NCI-H2029 (cell line): ENCODE measurements at places on chromosomes 12 and 14.
A peak's percentile ranks its signal among the peaks of the same experiment; 100 is the strongest.

- DNase-seq, result no peak
Observed at GRCh38 chr14:59905188-59905587, 14.8 kb upstream of the LRRC9 start.

GRCh38 chr12:112450725-112451124, 32.0 kb downstream of the PTPN11 start:
- DNase-seq, result no peak

DNA sequence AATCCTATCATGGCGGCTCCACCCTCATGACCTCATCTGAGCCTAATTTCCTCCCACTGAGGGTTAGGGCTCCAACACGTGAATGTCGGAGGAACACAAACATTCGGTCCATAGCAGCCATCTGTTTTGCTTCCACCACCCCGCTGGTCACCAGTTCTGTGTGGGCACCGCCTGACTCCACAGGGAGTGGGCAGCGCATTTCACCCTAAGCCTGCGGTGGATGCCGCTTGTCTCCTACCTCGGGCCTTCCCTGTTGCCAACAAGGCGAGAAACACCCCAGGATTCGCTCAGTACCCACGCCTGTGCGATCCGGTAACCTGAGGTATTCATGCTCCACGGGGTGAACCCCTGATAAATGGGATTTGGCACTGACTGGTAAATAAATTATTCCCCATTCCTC, 95.2 kb upstream of the PPP2R5C start:
- DNase-seq, result no peak

- no peak for DNase-seq
Observed at GRCh38 chr14:65153101-65153500, 50.8 kb upstream of the MAX start.

DNA sequence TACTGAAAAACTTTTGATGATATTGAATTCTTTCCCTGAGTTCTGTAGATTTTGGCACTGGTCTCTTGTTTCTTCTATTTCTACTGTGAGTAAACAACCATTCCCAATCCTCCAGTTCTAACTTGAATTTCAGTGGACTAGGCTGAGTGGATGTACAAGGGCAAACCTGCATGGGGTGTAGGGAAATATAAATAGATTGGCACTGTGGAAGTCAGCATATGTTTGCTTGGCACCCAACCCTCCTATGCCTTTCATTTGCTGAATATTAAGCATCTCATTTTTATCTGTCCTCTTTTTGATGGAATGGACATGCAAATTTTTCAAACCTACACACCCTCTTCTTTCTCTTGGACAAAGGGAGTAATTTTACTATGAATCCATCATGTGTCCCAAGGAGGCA, 828.3 kb downstream of the DIO2 start:
- no peak for DNase-seq

- DNase-seq, result peak; percentile 36
Observed at GRCh38 chr12:106246891-106247673, 738 bp downstream of the CKAP4 start.

GRCh38 chr14:71243697-71244096, 336.4 kb downstream of the PCNX1 start:
- no peak for DNase-seq

DNA sequence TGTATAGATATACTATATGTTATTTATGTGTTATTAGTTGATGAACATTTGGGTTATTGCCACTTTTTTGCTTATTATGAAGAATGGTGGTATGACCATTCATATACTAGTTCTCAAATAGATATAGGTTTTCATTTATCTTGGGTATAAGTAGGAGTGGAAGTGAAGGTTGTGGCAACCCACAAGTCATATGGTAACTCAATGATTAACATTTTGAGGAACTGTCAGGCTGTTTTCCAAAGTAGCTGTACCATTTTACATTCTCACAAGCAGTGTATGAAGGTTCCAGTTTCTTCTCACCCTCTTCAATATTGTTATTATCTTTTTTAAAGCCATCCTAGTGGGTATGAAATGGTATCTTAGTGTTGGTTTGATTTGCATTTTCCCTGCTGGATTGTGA, 19.0 kb upstream of the MSRB3 start:
- DNase-seq, result no peak

DNA sequence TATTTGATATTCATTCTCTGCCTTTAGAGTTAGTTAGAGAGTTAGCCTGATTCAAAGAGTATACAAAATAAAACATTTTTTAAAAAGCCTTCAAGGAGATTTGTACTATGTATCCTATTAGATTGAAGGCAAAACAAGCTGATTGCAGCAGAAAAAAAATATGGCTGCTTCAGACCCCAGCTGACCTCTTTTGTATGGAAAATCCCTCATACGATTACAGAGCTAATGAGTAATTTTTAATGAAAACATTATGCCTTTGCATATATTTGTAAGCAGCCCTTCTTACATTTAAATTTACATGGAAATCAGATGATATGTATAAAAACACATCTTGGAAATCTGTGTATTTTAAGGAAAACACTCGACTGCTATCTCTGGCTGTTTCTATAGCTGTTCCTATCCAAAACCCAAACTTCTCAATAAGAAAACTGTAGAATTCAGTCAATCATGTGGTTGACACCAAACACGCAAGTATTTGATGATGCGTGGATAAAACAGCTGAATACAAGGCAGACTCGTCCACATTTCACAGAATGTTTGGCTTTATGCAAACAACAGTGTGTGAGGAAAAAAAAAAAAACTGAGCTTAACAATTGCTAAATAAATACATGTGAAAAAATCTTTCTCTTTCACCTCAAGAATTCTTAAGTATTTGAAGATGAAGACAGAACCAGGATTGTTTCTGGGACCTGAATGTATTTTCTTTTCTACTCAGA, 275.3 kb downstream of the EGLN3 start:
- DNase-seq, result no peak

DNA sequence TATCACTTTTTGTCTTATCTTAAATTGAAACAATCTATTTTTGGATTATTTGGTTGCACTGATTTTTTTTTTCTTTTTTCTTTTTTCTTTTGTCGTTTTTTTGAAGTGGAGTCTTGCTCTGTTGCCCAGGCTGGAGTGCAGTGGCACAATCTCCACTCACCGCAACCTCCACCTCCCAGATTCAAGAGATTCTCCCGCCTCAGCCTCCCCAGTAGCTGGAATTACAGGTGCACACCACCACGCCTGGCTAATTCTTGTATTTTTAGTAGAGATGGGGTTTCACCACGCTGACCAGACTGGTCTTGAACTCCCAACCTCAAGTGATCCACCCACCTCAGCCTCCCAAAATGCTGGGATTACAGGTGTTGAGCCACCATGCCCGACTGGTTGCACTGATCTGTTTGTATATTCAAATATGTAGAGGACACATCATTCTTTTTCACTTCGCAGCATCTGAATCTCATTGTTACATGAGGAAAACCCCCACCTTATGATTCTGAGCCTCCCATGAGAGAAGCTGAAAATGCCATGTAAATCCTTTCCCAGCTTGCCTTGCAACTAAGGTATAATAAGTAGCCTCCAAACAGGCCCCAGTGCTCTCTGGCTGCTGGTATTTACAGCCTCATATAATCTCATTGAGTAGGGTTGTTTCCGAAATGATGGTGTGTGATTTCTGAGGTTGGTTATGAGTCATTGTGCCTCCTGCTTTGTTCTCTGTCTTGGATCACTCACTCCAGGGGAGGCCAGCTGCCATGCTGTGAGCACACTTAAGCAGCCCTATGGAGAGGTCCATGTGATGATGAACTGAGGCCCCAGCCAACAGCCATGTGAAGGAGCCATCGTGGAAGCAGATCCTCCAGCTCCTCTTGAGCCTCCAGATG, 5.2 kb upstream of the HSP90B1 start:
- peak; percentile 60 for DNase-seq

- no peak for DNase-seq
Observed at GRCh38 chr12:12207746-12208145, 59.1 kb downstream of the LRP6 start.

GRCh38 chr14:84254290-84254689, 1275.7 kb upstream of the FLRT2 start:
- no peak for DNase-seq

DNA sequence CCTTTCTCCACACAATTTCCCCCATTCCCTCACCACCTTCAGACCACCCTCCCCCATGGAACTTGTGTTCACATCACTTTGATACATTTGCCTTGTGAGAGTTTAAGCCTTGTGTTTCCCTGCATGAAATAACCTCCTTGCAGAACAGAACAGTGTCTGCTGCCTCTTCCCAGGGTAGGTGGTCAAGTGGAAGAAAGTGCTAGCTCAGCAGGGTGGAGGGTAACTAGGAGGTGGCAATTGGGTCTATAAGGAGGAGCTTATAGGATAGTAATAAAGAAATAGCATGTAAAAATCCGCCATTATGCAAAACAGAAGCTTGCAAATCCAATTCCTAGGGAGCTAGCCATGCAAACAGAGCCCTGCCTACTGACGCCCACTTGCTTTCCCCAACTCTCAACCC, 13.9 kb upstream of the KRT8 start:
- no peak for DNase-seq

GRCh38 chr12:18567787-18568186, 170.0 kb downstream of the PLCZ1 start:
- DNase-seq, result no peak

DNA sequence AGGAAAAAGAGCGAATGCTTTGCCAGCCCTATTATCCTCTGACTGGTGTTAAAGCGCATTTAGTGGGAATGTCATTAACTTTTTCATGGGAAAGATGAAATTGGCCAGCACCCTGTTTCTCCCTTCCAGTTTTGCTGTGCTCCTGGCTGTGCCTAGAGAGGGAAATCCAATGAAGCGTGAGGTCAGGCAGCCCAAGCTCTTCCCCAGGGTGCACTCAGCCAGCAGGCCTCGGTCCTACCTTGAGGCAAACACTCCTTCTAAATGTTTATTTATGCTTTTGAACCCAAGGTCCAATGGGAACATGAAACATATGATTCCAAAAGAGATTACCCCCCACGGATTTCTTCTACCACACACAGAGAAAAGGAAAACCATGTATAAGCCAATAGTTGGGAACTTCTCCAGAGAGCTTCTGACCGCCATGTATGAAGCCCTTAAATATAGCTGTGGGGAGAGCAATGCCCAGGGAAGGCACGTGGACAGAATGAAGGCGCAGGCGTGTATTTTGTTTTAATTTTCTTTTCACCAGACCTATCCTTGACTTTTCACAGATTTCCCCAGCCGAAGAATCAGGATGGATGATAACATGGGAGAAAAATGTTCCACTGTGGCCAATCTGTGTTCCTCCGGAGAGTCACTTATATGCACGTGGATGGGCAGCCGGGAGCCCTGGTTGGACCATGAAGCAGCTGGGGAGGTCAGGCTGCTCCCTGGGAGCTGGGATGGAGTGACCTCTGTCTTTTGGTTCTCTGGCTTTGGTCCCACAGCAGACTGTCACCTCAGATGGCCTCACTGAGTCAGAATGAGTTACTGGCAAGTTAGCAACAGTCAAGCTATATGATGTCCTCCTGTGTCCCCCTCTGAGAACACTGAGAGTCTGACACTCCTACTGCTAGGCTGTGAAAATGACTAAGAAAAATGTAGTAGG, 37.3 kb downstream of the GPR135 start:
- no peak for DNase-seq

GRCh38 chr14:80212023-80212397, 706 bp upstream of the DIO2 start:
- DNase-seq, result no peak

DNA sequence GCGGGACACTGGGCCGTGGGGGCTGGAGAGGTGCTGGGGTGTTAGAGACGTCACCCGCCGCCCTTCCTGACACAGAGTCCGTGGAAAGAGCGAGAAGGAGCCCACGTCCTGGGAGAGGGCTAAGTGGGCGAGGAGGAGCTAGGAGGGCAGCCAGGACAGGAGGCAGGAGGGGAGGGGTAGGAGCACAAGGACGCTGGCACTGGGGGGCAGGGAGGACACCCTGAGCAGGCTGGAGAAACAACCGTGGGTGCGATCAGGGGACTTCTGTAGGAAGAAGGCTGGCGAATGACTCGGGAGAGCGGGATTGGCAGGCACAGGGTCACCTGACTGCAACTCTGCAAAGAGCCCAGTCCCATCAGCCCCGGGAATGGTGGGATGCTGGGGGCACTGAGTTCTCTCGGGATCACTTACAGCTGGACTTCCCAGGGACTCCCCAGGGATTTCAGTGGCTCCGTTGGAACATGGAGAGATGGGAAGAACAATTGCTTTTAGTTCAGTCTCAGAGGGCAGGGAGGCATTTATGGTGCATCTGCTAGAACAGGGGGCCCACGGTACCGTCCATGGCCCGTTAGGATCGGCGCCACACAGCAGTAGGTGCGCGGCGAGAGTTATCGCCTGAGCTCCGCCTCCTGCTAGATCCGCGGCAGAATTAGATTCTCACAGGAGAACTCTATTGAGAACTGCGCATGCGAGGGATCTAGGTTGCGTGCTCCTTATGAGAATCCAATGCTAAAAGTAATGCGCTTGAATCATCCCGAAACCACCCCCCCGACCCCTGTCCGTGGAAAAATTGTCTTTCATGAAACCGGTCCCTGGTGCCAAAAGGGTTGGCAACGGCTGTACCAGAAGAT, 24.3 kb downstream of the UBR7 start:
- DNase-seq, result no peak

- DNase-seq, result no peak
Observed at GRCh38 chr12:68580911-68581310, 29.8 kb upstream of the RAP1B start.

DNA sequence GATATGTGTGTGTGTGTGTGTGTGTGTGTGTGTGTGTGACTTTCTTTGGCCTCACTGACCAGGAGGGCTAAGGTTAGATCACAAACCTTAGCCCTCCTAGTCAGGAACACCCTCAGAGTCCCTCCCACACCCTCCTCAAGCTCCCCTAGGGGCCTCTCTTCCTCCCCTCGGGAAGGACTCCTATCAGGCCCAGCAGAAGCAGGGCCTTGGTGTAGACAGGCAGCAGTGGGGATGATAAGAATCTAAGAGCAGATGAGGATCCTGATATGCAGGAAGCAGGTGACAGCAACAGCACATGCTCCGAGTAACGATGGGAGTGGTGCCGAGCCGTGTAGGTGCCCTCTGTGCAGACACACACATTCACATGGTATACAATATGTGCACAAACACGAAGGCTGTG, 20.7 kb downstream of the PLEK2 start:
- DNase-seq, result no peak

DNA sequence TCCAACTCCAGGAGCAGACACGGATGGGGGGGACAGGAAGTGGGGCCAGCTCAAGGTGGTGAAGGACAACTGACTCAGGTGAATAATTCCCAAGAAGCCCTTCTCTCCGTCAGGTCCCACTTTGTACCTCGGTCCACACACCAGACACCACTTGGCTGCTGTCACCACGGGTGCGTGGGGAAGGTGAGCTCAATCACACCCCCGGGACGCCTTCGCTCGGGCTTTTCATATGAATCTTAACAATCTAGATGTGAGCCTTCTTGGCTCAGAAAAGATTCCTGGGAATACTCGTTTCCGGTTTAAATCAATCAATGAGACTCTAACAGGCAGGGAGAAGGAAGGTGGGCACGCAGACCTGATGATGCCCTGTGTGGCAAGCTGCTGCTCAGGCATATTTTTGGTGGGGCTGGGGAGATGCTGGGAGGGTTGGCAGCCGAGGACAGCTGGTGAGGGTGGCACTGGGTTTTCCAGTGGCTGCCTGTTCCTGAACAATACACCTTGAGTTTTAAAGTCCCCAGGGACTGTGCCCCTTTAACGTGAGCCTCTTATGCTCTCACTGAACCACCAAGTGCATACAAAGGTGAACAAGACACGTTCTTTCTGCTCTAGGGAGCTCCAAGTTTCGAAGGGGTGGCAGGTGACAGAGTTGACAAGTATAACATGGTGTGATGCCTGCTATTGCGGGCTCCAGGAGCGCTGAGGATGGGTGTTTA, 5.1 kb downstream of the TESC start:
- DNase-seq, result no peak

GRCh38 chr12:49105504-49106084, 5.1 kb downstream of the LMBR1L start:
- no peak for DNase-seq
